ENCODE measurements at places on chromosomes 5 and 9.

GRCh38 chr5:139903450-139903794 lies 107.8 kb downstream of the PSD2 start:
- no peak for DNase-seq

- no peak for DNase-seq
Measured at GRCh38 chr5:134328619-134329018, 38.4 kb downstream of the CDKL3 start.

DNA sequence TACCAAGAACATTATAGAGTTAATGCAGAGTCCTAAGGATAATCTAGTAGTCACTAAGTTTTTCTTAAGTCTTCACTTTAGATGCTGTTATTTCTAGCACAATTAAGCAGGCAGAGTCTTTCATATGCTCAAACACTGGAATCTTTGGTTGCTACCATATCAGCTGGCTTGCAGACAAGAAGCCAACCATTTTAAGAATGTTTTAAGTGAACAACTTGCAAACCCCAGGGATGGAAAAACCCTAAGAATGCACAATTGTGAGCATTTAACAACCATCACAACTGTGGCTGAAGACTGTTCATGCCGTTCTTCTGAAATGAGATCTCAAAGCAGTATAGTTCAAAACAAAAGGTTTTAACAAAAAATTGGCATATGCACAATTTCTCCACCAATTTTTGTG lies 55.1 kb downstream of the CSNK1A1 start:
- no peak for DNase-seq

DNA sequence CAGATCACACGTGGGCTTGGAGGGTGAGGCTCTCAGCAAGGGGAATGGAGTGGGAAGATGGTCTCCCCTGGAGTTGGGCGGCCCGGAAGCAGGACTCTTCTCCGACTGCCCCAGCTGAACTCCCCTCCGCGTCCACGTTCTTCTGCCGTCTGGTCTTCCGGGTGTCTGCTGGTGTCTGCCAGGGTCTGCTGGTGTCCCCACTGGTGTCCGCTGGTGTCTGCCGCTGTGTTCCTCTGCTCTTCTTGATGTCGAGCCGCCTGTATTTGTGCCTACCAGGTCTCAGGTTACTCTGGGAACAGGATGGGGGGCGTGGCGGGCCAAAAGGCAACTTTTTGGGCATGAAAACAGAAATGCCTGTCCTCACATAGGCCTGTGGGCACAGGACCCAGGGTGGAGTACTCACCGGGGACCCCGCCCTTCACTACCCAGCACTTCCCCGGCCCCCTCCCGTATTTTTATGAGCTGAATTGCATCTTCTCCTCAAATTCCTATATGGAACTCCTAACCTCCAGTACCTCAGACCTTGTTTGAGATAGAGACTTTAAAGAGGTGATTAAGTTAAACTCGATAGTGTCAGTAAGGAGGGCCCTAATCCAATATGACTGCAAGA lies 675.4 kb downstream of the SEMA5A start:
- DNase-seq, result no peak

DNA sequence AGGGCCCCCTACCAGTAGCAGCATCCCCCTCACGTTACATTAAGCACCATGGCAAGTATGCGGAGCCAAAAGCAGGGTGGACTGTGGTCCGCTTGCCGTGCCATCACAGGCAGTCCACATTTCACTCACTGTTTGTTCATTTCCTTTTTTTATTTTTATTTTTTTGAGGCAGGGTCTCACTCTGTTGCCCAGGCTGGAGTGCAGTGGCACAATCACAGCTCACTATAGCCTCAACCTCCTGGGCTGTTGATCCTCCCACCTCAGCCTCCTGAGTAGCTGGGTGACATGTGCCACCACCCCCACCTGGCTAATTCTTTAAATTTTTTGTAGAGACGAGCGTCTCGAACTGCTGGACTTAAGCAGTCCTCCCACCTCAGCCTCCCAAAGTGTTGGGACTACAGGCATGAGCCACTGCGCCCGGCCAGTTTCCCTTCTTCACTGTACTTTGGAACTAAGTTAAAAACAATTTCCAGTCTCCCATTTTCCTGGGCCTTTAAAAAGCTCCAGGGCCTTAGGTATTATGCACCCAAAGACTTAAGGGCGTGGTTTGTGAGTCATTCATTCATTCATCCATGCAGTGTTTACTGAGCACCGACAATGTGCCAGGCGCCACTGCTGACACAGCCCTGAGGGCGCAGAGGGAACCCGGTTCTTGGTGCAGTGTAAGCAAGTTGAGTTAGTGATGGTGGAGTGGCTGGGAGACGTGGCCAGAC lies 19.9 kb downstream of the PRRX2 start:
- DNase-seq, result no peak

DNA sequence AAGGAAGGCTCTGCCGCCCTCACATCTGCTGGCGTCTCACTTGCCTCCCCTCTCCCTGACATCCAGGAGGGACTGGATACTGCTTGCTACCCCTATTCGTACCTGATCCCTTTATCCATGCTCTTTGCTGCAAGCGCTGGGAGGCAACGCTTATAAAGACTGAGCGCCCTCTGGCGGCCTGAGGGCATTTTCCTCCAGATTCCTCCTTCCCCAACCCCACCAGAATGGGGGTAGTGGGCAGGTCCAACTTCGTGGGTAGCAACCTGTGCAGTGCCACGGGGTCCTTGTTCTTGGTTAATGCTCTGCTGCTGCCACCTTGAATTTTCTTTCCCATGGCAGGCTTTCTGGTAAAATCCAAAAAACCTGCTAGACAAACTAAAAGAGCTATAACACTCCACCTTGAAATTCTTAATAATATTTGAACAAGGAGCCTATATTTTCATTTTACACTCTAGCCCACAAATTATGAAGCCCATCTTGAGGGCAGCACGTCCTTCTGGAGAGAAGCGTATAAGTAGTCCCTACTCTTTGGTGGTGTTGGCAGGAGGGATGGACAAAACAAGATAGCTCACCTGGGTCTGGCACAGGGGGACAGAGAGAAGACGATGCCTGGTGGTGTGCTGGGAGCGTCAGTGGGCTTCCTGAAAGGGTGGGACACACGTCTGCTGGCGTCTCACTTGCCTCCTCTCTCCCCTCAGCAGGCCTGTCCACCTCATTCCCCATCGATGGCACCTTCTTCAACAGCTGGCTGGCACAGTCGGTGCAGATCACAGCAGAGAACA lies 52.5 kb downstream of the JADE2 start:
- DNase-seq, result peak; percentile 84

DNA sequence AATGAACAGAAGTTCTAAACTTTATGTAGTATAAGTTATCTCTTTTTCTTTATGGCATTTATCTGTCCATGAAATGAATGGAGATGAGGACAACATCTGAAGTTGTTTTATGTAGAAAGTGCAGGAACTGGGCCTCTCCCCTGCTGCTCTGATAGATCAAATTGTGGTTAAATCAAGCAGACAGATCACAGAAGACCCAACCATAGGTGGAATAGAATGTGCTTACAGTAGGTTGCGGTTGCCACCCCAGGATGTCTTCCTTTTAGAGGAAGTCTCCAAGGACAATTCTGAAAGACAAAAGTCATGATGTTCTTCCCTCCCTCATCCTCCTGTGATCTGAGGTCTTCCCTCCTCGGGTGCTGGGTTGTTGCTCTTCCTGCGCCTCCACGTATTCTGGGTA lies 12.9 kb downstream of the RASGRF2 start:
- DNase-seq, result no peak

- no peak for DNase-seq
Measured at GRCh38 chr5:169081000-169081724, 219.8 kb downstream of the SLIT3 start.

- no peak for DNase-seq
Measured at GRCh38 chr9:121910491-121911040, 182.5 kb downstream of the TTLL11 start.

GRCh38 chr5:128870373-128870772 lies 94.9 kb upstream of the SLC27A6 start:
- DNase-seq, result no peak

GRCh38 chr5:16849775-16850174 lies 86.3 kb downstream of the MYO10 start:
- DNase-seq, result no peak

DNA sequence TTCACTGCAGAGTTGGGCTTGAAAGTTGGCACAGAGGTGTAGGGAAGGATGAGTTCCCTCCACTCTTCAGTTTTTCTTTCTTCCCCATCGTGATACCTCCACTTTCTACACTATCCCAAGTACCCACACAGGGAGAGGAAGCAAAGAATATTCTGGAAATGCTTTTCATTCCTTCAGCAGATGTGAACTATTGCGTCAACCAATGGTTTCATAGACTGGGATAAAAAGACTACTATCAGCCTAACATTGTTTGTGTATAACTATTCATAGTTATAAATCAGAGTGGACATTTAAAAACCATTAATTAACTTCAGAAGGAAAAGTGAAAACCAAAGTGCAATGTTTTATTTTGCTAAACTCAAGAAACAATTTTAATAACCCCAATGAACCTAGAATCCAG lies 63.6 kb upstream of the MAMDC2 start:
- no peak for DNase-seq

DNA sequence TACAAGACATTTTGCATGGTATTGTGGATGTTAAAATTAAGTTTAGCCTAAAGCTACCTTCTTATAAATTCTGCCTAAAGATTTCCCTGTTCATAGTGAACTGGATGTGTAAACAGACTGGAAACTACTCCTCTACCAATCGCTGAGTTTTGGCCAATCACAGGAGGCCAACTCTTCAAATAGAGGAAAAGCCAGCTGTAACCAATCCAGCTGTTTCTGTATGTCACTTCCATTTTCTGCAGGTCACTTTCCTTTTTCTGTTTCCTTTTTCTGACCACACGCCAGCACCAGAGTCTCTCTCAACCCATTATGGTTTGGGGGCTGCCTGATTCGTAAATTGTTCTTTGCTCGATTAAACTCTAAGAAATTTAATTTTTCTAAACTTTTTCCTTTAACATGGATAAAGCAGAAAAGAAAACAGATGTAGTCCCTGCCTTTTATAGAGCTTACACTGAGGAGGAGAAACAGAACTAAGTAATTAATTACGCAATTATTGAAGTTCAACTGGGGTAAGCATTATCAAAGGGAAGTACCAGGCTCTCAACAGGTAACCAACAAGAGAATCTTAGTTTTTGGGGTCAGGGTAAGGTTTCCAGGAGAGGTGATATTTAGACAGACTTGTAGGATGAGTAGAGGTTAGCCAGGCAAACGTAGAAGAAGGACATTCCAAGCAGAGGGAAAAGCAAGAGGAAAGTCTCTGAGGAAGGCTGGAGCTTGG lies 27.7 kb downstream of the RANBP3L start:
- no peak for DNase-seq

- no peak for DNase-seq
Measured at GRCh38 chr5:22850981-22851380, 2.2 kb downstream of the CDH12 start.

GRCh38 chr9:38094165-38094564 lies 25.1 kb upstream of the SHB start:
- no peak for DNase-seq

- no peak for DNase-seq
Measured at GRCh38 chr5:148378670-148379069, 5.1 kb upstream of the FBXO38 start.

- no peak for DNase-seq
Measured at GRCh38 chr5:82319651-82320376, 41.7 kb upstream of the RPS23 start.

DNA sequence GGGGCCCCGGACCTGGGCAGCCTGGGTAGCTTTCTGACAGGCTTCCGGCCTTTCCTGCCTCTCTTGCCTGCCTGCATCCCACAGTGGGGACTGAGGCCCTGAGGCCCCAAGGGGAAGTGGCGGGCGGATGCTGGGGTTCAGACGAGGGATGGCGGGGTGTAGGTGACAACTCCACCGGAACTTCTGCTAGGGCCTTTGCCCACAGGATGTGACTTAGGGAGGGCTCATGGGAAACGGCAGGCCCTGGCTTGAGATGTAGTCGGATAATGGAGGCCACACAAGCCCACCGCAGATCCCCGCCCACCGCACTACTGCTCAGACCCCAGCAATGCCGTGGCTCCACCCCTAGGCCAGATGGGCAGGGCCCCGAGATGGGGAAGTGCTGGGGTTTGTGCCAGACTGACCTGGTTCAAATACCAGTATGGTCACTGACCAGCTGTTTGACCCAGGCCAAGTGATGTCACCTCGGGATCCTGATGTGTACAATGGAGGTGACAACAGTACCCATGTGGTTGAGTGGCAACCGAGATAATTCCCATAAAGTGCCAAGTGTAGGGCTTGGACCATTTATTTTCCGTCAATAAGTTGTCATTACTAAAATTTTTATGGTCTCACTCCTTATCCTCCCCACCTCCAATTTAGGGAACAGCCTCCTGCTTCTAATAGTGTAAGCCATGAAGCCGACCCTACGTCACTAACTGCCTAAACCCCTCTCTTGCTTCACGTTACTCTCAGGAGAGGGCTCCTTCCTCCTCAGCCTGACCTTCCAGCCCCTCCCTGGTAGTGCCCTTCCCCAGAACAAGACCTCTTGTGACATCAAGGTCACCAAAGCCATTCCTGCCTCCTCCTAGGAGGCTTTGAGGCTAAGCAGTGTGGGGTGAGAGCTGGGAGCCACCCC lies 2.5 kb upstream of the CDK9 start:
- DNase-seq, result peak; percentile 51

GRCh38 chr5:171415115-171415730 lies 4.2 kb upstream of the FGF18 start:
- no peak for DNase-seq

DNA sequence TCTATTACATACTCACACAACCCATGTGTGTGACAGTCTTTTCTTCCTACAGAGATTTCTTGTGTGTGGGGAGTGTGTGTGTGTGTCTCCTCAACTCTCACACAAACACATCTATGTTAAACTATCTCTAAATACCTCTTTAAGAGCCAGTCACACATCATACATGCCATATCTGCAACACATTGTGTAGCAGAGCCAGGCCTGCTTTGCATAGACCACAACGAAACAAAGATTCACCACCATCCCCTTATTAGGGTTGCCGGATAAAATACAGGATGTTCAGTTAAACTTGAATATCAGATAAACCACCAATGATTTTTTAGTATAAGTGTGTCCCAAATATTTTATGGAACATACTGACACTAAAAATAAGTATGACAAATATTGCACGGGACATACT lies 2.3 kb downstream of the FAM170A start:
- DNase-seq, result no peak

DNA sequence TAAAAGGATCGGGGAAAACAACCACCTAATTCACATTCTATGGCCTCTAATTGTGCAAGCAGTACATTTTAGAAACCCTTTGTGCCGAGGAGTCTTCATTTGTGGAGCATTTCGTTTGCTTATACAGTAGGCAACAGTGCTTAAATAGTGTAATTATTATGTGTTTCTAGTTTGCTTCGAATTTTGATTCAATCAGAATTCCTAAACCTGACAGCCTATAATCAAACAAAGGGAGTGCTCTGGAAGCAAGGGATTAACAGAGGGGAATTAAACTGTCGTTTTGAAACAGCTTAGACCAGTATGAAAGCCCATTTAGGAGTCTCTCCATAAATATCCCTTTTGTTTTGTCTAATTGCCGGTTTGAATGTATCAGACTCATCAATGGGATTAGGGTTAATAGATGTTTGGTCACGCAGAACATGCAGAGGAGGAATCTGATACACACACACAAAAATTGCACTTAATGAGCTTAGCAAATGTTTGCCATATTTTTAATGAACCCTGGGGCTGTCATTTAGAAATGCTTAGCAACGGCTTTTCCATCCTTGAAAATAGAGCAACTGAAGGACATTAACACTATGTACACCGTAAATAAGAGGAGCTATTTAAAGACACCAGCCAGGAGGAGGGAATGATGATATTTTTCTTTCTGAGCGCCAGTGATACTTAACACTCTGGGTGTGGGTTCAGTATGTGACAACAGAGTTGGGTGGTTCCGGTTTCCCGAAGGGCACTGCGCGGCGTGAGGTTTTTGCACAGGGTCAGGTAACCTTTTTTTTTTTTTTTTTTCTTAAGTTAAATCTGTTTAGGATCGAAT lies 404.7 kb downstream of the TLE4 start:
- DNase-seq, result no peak

- peak; percentile 60 for DNase-seq
Measured at GRCh38 chr9:127637322-127637847, 25.3 kb downstream of the STXBP1 start.
